ENCODE measurements at places on chromosomes 12 and 14.

- DNase-seq: no peak
These were observed 10.2 kb downstream of the TPCN1 start for GRCh38 chr12:113231235-113232088.

GRCh38 chr14:73245480-73246325, 8.4 kb downstream of the PAPLN start:
- DNase-seq: peak; percentile 57

DNA sequence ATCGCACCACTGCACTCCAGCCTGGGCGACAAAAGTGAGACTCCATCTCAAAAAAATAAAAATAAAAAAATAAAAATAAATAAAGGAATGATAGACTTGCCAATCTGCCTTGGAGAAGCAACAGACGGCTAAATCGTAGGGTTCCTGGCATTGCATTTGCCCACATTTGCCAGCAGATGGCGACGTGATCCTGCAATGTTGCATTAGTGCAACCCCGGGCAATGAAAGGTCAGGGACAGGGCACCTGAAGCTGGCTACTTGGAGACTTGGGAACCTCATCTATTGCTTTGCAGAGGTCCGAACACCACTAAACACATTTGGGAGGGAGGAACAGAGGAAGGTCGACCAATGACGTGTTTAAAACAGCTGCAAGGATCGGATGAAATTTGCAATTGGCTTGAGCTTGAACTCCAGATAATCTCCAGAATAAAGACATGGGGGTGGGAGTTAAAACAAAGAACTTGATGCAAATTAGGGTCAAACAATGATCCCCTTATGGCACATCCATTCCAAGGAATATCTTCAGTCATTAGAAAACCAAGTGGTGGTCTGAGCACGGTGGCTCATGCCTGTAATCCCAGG, 34.6 kb downstream of the SPRING1 start:
- peak; percentile 56 for DNase-seq

DNA sequence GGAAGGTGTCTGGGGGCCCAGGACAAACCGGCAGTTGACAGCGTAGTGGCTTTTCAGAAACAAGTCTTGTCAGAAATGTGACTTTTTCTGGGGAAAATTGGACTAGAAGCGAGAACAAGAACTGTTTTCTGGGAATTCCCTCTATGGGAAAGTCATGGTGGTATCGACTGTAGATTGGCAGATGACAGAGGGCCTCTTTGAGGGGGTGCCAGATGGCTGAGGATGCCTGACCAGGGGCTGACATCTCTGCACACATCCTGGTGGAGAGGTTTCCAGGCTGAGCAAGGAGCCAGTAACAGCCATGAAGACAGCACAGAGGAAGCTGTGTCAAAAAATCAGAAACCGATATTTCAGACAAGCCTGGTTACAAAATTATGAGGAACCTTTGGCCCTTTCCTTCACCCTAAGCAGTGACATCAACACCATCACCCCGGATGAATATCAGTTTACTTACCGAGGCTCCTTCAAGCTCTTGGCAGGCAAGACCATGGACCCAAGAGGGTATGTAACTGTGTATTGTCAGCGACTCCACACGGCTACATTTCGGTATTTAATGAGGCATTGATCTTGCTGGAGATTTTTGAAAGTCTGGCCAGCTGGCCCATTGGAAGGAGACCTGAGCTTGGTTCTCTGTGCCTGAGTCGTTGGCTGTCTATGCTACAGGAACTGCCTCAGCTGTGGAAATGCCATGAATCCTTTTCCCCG, 1525.3 kb upstream of the TMEM132C start:
- no peak for DNase-seq

GRCh38 chr14:68094158-68094557, 274.6 kb downstream of the RAD51B start:
- DNase-seq: no peak
